Keratinocyte (primary cell): ENCODE measurements at places on chromosomes 13 and 19.
A peak's percentile ranks its signal among the peaks of the same experiment; 100 is the strongest.

GRCh38 chr19:47820410-47820809 lies 1.3 kb upstream of the CRX start:
- H3K4me1 ChIP-seq, result no peaks in the 10 kb centered on the region
- no peak overlapping the region for H3K4me3 ChIP-seq
- DNase-seq, result no peak
- no peak overlapping the region for H3K27ac ChIP-seq
- no peaks in the 10 kb centered on the region for H3K36me3 ChIP-seq
- peaks cover 12% of the 10 kb centered on the region for H3K27me3 ChIP-seq

- no peaks in the 10 kb centered on the region for H3K27me3 ChIP-seq
- no peak overlapping the region for H3K4me3 ChIP-seq
- no peaks in the 10 kb centered on the region for H3K36me3 ChIP-seq
- no peak for DNase-seq
- H3K27ac ChIP-seq, result no peak overlapping the region
These were observed 187.7 kb downstream of the FOXO1 start for GRCh38 chr13:40478775-40479174.

DNA sequence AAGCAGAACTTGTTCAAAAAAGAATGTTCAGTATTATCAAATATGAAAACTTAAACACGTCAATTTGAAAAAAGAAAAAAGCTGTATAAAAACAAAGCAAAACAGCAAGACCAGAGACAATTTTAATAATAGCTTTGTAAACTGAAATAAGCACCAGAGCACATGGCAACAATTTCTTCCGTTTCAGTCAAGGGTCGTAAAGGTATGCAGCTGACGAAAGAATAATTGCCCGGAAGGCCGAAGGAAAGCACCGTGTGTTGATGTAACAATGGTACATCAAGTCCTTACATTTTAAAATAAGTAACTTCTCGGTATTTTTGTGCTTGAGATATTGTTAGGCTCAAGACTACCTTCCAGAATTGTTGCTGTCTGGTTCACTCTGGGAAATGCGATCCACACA lies 1.7 kb downstream of the PROSER1 start:
- peaks cover 5% of the 10 kb centered on the region for H3K4me1 ChIP-seq
- H3K27me3 ChIP-seq, result no peaks in the 10 kb centered on the region
- H3K4me3 ChIP-seq, result peak overlapping the region; percentile 79
- DNase-seq, result no peak
- H3K36me3 ChIP-seq, result no peaks in the 10 kb centered on the region

DNA sequence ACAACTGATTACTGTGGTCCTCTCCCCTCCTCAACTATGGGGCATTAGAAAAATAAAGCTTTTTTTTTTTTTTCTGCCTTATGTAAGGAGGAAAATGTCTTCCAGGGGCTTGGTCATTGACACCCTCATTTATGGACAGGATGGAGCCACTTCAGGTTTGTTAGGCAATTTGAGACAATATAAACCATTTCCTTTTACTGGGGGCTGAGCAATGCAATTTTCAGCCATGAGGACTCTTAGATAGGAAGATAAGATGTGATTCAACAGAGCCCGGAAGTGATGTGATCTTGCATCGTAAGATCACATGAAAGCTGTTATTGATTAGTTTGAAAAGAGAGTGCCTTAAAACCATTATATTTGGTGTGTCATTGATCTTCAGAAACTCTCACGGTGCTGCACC lies 210.8 kb downstream of the OXGR1 start:
- no peak for DNase-seq
- no peaks in the 10 kb centered on the region for H3K27me3 ChIP-seq
- no peaks in the 10 kb centered on the region for H3K36me3 ChIP-seq

- H3K4me3 ChIP-seq, result no peak overlapping the region
- peaks cover 2% of the 10 kb centered on the region for H3K4me1 ChIP-seq
These were observed 68.6 kb upstream of the IPO5 start for GRCh38 chr13:97884707-97885468.

- no peak overlapping the region for H3K4me3 ChIP-seq
- no peaks in the 10 kb centered on the region for H3K36me3 ChIP-seq
- H3K27me3 ChIP-seq, result no peaks in the 10 kb centered on the region
- H3K27ac ChIP-seq, result no peak overlapping the region
- DNase-seq, result no peak
- H3K4me1 ChIP-seq, result no peaks in the 10 kb centered on the region
These were observed 24.6 kb downstream of the ZMYM5 start for GRCh38 chr13:19838865-19839275.

GRCh38 chr19:10274589-10274988 lies 3.7 kb downstream of the ICAM1 start:
- peaks cover 22% of the 10 kb centered on the region for H3K27me3 ChIP-seq
- DNase-seq, result no peak
- H3K4me3 ChIP-seq, result no peak overlapping the region
- no peak overlapping the region for H3K27ac ChIP-seq
- no peaks in the 10 kb centered on the region for H3K36me3 ChIP-seq
- peaks cover 9% of the 10 kb centered on the region for H3K4me1 ChIP-seq

DNA sequence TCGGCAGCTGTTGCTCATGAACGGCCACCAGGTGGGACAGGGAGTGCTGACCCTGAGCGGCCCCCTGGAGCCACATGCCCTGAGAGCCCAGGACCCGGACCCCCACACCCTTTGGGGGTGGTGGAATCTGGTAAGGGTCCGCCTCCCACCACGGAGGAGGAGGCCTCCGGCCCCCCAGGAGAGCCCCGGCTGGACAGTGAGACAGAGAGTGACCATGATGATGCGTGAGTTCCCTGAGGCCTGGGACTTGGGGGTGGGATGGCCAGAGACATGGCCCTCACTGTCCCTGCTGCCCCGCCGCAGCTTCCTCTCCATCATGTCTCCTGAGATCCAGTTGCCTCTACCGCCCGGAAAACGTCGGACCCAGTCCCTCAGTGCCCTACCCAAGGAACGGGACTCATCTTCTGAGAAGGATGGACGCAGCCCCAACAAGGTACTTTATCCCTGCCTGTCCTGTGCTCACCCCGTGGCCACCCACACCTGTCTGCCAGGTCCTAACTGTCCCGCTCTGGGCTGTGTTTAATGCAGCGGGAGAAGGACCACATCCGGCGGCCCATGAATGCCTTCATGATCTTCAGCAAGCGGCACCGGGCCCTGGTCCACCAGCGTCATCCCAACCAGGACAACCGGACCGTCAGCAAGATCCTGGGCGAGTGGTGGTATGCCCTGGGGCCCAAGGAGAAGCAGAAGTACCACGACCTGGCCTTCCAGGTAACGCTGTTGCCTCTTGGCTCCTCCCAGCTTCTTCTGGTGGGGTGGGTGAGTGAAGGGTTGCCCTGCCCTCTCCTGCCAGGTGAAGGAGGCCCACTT lies 14.7 kb upstream of the PRR19 start:
- H3K27ac ChIP-seq, result no peak overlapping the region
- H3K27me3 ChIP-seq, result no peaks in the 10 kb centered on the region
- no peak overlapping the region for H3K4me3 ChIP-seq
- H3K4me1 ChIP-seq, result peaks cover 38% of the 10 kb centered on the region

DNA sequence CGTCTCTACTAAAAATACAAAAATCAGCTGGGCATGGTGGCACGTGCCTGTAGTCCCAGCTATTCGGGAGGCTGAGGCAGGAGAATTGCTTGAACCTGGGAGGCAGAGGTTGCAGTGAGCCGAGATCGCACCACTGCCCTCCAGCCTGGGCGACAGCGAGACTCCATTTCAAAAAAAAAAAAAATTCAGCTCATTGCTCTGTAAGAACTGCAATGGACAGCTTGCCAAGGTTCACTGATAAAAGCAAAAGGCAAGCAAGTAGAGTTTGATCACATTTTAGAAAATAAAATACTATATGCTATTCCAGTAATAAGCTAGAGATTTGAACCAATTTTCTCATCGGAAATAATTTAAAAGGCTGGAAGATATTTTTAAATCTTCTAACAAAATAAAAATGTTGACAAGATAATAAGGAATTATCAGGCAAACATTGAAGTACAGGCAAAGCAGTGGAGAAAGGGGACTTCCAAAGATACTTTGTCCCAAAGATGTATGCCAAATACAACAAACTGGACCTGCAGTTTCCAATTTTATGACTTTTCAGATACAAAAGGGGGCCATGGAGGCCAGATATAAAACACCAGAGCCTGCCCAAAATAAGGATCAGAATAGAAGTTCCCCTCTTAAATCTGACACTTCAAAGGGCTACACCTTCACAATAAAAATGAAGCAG lies 29.6 kb downstream of the SLC6A16 start:
- no peak overlapping the region for H3K4me3 ChIP-seq
- no peak overlapping the region for H3K27ac ChIP-seq
- no peaks in the 10 kb centered on the region for H3K27me3 ChIP-seq
- no peak for DNase-seq
- H3K4me1 ChIP-seq, result no peaks in the 10 kb centered on the region

DNA sequence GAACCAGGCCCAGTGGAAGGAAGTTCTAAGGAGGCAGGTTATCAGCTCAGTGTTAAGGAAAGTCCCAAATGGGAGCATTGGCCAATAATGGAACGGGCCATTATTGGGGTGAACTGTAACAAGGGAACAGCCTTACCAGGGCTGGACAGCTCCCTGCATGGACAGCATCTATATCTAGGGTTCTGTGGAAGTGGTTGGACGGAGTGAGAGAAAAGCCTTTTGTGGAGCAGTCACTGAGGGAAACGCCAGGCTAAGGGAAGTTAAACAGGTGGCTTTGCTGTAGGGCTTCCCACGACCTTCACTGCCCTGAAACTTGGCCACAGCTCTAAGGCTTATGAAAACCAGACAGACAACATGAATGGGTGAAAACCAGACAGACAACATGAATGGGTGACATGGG lies 17.0 kb downstream of the POU2F2 start:
- DNase-seq, result no peak
- H3K4me3 ChIP-seq, result no peak overlapping the region
- no peaks in the 10 kb centered on the region for H3K27me3 ChIP-seq
- H3K4me1 ChIP-seq, result peaks cover 48% of the 10 kb centered on the region

DNA sequence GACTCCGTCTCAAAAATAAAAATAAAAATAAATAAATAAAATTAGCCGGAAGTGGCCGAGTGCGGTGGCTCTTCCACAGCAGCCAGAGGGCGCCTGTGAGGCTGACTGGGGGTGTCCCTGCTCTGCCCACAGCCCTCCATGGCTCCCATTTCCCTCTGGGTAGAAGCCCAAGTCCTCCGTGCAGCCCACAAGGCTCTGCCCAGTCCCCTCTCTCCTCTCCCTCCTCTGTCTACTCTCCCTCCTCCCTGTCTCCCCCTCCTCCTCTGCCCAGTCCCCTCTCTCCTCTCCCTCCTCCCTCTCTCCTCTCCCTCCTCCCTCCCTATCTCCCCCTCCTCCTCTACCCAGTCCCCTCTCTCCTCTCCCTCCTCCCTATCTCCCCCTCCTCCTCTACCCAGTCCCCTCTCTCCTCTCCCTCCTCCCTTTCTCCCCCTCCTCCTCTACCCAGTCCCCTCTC lies 20.4 kb downstream of the MISP start:
- H3K36me3 ChIP-seq, result no peaks in the 10 kb centered on the region
- no peaks in the 10 kb centered on the region for H3K27me3 ChIP-seq
- H3K27ac ChIP-seq, result no peak overlapping the region
- H3K4me1 ChIP-seq, result no peaks in the 10 kb centered on the region
- no peak for DNase-seq

GRCh38 chr19:44570984-44571684 lies 41.7 kb upstream of the CEACAM20 start:
- H3K36me3 ChIP-seq, result no peaks in the 10 kb centered on the region
- H3K27me3 ChIP-seq, result peaks cover 5% of the 10 kb centered on the region
- H3K27ac ChIP-seq, result no peak overlapping the region

- H3K4me3 ChIP-seq, result no peak overlapping the region
- H3K4me1 ChIP-seq, result peaks cover 4% of the 10 kb centered on the region
- no peak for DNase-seq
- H3K36me3 ChIP-seq, result no peaks in the 10 kb centered on the region
These were observed 7.2 kb upstream of the MBNL2 start for GRCh38 chr13:97214921-97215320.

- no peak for DNase-seq
- H3K4me1 ChIP-seq, result no peaks in the 10 kb centered on the region
- no peaks in the 10 kb centered on the region for H3K36me3 ChIP-seq
- no peak overlapping the region for H3K4me3 ChIP-seq
- no peak overlapping the region for H3K27ac ChIP-seq
These were observed 68.7 kb downstream of the POSTN start for GRCh38 chr13:37529751-37530385.

DNA sequence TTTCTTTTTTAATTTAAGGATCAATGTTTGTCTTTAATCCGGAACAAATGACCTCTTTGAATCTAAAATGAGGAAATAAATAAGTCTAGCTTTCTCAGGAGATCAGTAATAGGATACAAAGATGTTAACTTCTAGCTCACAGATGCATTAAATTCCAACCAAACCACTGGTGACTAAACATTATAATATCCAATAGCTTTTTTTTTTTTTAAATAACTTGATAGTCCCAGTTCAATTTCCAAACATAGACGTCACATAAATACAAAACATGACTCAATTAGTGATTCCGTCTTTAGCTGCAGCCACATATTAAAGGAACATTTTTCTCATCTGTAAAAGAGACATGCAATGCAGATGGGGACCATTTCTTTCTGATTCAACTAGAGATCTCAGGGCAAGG lies 390.5 kb upstream of the PCDH9 start:
- no peak overlapping the region for H3K4me3 ChIP-seq
- no peaks in the 10 kb centered on the region for H3K27me3 ChIP-seq
- H3K27ac ChIP-seq, result no peak overlapping the region
- no peak for DNase-seq
- H3K4me1 ChIP-seq, result no peaks in the 10 kb centered on the region

- no peak overlapping the region for H3K27ac ChIP-seq
- H3K4me1 ChIP-seq, result peaks cover 11% of the 10 kb centered on the region
- no peak overlapping the region for H3K4me3 ChIP-seq
- no peaks in the 10 kb centered on the region for H3K27me3 ChIP-seq
These were observed 17.5 kb downstream of the TMEM143 start for GRCh38 chr19:48346191-48346590.

- no peak overlapping the region for H3K4me3 ChIP-seq
- H3K27me3 ChIP-seq, result no peaks in the 10 kb centered on the region
- peaks cover 12% of the 10 kb centered on the region for H3K4me1 ChIP-seq
- H3K36me3 ChIP-seq, result no peaks in the 10 kb centered on the region
- no peak overlapping the region for H3K27ac ChIP-seq
These were observed 45.1 kb downstream of the MIPEP start for GRCh38 chr13:23844132-23844531.

DNA sequence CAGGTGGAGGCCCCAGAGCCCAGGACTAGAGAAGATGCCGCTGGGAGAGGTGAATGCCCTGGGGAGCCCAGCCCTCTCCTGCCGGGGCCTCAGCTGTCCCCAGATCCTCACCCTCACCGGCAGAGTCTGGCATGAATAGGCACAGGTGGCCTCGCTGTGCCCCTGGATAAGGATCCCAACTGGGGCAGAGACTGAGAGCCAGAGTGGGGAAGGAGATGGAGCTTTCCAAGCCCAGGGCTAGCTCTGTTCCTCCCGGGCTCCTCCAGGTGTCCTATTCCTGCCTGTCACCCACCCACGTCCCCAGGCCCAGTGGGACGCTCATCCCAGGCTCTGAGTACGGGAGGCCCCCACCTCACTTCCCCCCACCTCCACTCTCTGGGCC lies 16.5 kb downstream of the PRR36 start:
- no peaks in the 10 kb centered on the region for H3K27me3 ChIP-seq
- H3K27ac ChIP-seq, result no peak overlapping the region
- H3K4me1 ChIP-seq, result no peaks in the 10 kb centered on the region
